RKO (cell line): ENCODE measurements at places on chromosomes 3 and 15.
A peak's percentile ranks its signal among the peaks of the same experiment; 100 is the strongest.

GRCh38 chr15:33068007-33068481 is 126.5 kb downstream of the FMN1 start:
- no peak for DNase-seq

- no peak for DNase-seq
Observed at GRCh38 chr15:36331531-36332275, 247.7 kb upstream of the CDIN1 start.

DNA sequence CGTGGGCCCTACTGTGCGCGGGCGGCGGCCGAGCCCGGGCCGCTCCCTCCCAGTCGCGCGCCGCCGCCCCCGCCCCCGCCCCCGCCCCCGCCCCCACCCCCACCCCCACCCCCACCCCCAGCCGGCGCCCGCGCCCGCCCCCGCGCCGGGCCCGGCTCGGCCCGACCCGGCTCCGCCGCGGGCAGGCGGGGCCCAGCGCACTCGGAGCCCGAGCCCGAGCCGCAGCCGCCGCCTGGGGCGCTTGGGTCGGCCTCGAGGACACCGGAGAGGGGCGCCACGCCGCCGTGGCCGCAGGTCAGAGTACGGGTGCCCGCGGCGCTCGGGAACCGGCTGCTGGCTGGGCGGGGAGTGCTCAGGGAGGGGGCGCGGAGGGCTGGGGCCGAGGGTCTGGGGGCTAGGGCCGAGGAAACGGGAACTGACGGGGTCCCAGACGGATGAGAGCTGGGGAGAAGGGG is 1.1 kb upstream of the PPARG start:
- DNase-seq: no peak

DNA sequence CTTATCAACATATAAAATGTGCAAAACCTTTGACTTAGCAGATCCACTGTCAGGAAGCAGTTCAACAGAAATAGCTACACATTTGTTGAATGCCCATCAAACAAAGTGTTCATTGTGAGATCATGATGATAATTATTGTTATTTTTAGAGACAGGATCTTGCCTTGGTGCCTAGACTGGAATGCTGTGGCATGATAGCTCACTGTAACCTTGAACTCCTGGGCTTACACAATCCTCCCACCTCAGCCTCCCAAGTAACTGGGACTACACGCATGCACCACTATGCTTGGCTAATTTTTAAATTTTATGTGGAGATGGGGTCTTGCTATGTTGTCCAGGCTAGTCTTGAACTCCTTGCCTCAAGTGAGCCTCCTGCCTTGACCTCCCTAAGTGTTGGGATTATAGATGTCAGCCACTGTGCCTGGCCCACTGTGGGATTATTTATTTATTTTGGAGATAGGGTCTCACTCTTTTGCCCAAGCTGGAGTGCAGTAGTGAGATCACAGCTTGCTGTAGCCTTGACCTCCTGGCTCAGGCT is 8.8 kb downstream of the MAP2K5 start:
- DNase-seq: no peak

GRCh38 chr15:60005352-60006202 is 1.5 kb downstream of the FOXB1 start:
- no peak for DNase-seq

GRCh38 chr3:81279481-81280379 is 481.7 kb downstream of the GBE1 start:
- no peak for DNase-seq

GRCh38 chr15:75577401-75578172 is 1.5 kb downstream of the PTPN9 start:
- peak; percentile 52 for DNase-seq

- no peak for DNase-seq
Observed at GRCh38 chr3:133280586-133280985, 119.3 kb upstream of the BFSP2 start.

DNA sequence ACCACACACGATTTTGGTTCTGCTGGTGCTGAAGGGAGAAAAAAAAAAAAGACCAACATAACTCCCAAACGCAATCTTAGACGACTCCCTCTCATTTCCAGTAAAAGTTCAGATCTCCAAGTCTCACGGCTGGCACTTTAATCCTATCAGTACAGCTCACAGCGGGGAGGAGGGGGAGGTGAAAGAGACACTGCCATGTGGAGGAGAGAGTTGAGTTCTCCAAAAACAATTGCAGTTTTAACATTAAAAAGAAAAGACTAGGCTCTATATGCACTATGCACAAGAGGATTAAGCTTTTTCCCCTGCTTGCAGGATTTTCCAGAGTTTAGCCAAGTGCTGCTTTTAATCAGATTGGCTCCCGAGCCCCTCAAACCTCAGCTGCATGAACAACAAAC is 16.8 kb downstream of the BMF start:
- DNase-seq: no peak

DNA sequence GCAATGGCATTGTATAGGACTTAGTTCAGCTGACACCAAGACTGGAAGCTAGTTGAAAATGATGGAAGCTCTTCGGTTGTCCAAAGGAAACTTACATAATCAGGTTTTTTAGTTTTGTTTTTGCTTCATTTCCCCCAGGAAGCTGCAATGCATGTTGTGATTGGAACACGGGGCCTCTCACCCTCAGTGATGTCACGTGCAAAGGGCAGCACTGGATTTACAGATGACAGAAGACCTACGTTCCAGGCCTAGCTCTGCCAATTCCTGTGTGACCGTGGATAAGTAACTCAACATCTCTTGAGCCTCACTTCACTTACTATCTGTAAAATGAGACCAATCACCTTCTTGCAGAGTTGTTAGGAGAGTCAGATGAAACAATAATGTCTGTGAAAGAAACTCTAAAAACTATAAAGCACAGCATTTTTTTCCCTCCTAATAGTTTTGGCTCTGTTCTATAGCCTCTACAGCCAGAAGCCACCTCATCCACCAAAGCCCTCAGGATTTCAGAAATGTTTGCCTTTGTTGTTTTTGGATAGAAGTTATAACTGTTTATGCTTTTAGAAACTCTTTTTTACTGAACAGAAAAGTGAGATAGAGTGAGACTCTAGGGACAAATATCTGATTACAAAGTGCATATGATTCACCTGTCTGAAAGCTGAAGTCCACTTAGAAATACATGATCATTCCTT is 4.6 kb downstream of the RBSN start:
- no peak for DNase-seq
